ENCODE measurements at places on chromosomes 3 and 15.

DNA sequence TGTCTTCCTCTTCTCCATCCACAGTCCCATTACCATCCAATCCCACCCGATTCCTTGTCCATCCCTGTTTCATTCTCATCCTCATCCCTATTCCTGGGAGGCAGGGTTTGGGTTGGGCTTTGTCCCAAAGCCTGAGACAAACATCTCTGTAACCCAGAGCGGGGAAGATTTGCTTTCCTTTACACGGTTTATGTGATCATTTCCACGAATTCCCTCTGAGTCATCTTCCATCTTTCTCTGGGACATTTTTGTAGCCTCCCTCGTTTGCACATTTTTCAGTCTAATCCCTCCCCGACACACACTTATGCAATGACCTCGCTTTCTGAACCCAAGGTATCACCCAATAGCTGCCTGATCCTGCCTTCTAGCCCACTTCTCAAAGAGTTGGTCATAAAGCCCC, 22.8 kb downstream of the DUOX2 start:
- DNase-seq = no peak

GRCh38 chr3:189981668-189982067, 139.0 kb downstream of the P3H2 start:
- peak; percentile 69 for DNase-seq

DNA sequence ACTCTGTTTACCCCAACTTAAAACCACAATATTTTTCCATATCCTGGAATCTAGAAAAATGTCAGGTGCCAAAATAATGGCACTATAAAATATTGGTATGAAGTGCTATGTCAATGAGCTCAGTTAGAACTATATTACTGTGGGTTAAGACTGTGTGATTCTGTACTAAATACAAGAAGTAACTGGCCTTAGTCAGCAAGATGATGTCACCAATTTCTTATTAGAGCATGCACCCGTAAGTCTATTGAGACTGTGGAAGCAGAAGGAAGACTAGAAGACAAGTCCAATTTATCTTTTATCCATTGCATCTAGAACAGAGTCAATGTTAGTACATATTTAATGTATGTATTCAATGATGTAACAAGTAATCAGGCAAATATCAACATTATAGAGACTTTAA, 25.0 kb downstream of the LRRC58 start:
- DNase-seq = no peak

- no peak for DNase-seq
Measured at GRCh38 chr3:10428406-10429091, 76.8 kb downstream of the ATP2B2 start.

All from fibroblast of the conjunctiva (primary cell).